ENCODE measurements at places on chromosomes 2 and 18. TPM values are rescaled to one million over a fixed set of nuclear protein-coding genes. Genes with fewer than 3 reads are reported as not detected.
A peak's percentile ranks its signal among the peaks of the same experiment; 100 is the strongest.

Gene CD8B2
- not detected for polyA plus RNA-seq

GRCh38 chr2:220568296-220568695, 940.9 kb downstream of the SLC4A3 start:
- H3K36me3 ChIP-seq = no peaks in the 10 kb centered on the region
- H3K4me1 ChIP-seq = no peaks in the 10 kb centered on the region
- no peak for DNase-seq
- no peak overlapping the region for H3K4me3 ChIP-seq
- H3K27me3 ChIP-seq = no peaks in the 10 kb centered on the region

Gene ERFE
- polyA plus RNA-seq = 0.61 TPM

Gene PRPF40A
- polyA plus RNA-seq = 8.7 TPM

Gene CD207
- polyA plus RNA-seq = 0.16 TPM

- peak; percentile 62 for DNase-seq
- H3K4me3 ChIP-seq = no peak overlapping the region
- H3K4me1 ChIP-seq = no peaks in the 10 kb centered on the region
- H3K27ac ChIP-seq = peak overlapping the region; percentile 2
- H3K36me3 ChIP-seq = no peaks in the 10 kb centered on the region
Measured at GRCh38 chr18:70464343-70465114, 175.7 kb downstream of the SOCS6 start.

DNA sequence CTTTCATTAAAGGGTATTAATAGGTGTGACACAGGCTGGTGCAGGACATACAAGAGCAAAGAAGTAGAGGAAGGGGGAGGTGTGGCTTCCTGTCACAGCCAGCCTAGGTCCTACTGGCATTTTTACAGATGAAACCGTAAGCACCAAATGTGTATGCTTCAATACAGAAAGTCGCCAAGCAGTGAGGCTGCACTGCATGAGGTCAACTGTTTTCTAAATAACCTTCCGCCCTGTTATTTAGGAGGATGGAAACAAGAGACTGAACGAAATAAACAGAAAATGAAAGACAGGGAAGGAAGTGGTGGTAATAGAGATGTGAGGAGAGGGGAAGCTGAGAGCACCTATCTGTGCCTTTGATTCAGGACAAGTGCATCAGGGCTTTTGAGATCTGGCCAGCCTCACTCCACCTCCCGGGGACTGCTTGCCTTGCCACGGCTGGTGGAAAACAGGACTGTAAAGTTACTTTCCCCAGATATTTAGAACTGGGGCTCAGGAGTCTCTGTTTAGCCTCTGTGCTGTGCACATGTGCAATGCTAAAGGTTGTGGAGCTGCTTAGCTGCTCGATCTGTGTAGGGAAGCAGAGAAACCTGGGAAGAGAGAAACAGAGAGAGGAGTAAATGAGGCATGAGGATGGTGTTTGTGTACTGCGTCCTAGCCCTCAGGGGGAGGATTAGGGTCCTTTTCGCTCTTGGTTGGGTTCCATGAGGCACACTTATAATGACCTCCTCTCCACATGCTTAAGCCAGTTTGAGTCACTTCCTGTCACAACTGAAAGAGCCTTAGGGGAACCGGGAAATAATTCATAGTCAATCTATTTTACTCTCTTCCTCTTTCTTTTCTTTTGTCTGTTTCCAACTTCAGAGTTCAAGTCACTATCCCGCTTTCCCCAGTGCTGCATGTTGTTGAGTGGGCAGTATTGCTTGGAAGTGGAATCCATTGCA, 62.3 kb upstream of the BOD1L2 start:
- no peak overlapping the region for H3K4me3 ChIP-seq
- no peak overlapping the region for H3K27ac ChIP-seq
- H3K4me1 ChIP-seq = no peaks in the 10 kb centered on the region
- DNase-seq = no peak
- H3K27me3 ChIP-seq = no peaks in the 10 kb centered on the region

- no peaks in the 10 kb centered on the region for H3K27me3 ChIP-seq
- no peak overlapping the region for H3K27ac ChIP-seq
- no peaks in the 10 kb centered on the region for H3K4me1 ChIP-seq
- H3K4me3 ChIP-seq = no peak overlapping the region
- no peak for DNase-seq
Measured at GRCh38 chr2:204416236-204416635, 129.0 kb upstream of the PARD3B start.

DNA sequence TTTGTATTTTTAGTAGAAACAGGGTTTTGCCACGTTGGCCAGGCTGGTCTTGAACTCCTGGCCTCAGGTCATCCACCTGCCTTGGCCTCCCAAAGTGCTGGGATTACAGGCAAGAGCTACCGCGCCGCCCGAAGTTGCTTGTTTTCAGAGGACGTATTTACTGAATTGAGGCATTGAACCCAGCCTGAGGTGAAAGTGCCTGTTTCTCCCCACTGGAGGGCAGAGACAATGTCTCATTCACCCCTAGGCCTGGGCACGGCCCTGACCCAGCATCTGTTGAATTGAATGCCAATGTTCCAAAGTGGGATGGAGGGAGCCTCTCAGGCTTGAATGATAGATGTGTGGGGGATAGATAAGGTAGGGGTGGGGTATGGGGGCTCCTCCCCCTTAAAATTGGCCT, 4.5 kb upstream of the TMBIM1 start:
- H3K27ac ChIP-seq = peak overlapping the region; percentile 39
- no peaks in the 10 kb centered on the region for H3K36me3 ChIP-seq
- DNase-seq = no peak
- peaks cover 43% of the 10 kb centered on the region for H3K4me1 ChIP-seq

Gene SF3B6
- 35.6 TPM for polyA plus RNA-seq

DNA sequence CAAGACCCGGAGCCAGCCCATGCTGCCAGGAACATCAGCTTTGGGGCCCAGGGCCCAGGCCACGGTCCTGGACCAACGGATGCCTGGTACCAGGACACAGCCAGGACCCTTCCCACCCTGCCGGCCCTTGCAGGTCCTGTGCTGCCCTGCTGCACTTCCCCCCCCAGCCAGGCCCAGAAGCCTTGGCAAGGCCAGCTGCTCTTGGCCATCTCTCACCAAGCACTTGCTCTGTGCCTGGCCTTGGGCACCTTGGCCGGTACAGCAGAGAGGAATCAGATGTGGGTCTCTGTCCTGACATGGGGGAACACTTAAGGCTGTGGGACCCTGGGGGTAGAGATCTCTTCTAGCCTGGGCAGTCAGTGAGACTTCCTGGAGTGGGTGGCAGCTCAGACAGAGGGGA, 28.9 kb downstream of the BIN1 start:
- H3K36me3 ChIP-seq = no peaks in the 10 kb centered on the region
- DNase-seq = no peak
- no peak overlapping the region for H3K27ac ChIP-seq
- no peaks in the 10 kb centered on the region for H3K4me1 ChIP-seq
- no peak overlapping the region for H3K4me3 ChIP-seq
- no peaks in the 10 kb centered on the region for H3K27me3 ChIP-seq

Gene GPR45
- polyA plus RNA-seq = 0.09 TPM

- peaks cover 7% of the 10 kb centered on the region for H3K4me1 ChIP-seq
- no peak for DNase-seq
- no peaks in the 10 kb centered on the region for H3K36me3 ChIP-seq
- H3K27ac ChIP-seq = peak overlapping the region; percentile 1
- H3K4me3 ChIP-seq = no peak overlapping the region
- H3K27me3 ChIP-seq = no peaks in the 10 kb centered on the region
Measured at GRCh38 chr2:159044804-159045286, 76.4 kb downstream of the TANC1 start.

- no peaks in the 10 kb centered on the region for H3K4me1 ChIP-seq
- no peak overlapping the region for H3K4me3 ChIP-seq
- H3K27ac ChIP-seq = no peak overlapping the region
- H3K36me3 ChIP-seq = no peaks in the 10 kb centered on the region
- DNase-seq = no peak
Measured at GRCh38 chr2:37705191-37705590, 33.7 kb upstream of the CDC42EP3 start.

DNA sequence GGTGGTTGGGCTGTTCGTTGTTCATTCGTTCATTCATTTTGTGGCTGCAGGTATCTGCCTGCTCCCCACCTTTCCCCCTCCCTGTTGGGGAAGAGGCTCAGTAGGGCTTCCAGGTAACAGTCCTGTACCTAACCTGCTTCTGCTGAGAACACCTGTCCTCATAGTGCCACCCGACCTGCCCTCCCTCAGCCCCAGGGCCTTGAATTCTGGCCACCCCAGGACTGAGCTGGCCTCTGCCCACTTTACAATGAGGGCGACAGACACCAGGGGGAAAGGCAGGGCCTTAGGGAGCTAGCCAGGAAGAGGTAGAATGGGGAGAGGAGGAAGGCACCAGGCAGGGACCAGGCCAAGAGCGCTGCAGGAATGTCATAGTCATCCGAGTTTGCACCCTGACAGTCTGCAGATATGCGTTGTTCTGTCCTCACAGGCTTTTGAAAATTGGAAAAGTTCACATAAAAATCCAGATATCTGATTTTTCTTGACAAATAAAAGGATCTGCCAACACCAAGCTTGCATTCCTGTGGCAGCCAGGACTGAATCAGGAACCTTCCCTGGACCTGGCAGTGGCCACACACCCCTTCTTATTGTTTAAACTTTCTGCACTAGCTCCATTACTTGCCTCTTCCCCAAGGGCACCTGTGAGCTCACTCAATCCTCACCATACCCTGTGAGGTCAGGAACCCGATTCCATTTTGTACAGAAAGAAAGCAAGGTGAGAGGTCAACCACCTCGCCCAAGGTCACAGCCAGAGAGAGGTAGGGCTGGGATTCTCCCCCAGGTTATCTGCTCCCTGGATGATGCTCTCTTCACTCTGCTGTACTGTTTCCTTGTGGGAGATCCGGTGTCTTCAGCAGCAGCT, 35.3 kb upstream of the MRPL33 start:
- H3K27ac ChIP-seq = peak overlapping the region; percentile 86
- H3K27me3 ChIP-seq = no peaks in the 10 kb centered on the region
- DNase-seq = no peak
- H3K4me1 ChIP-seq = no peaks in the 10 kb centered on the region

- H3K36me3 ChIP-seq = no peaks in the 10 kb centered on the region
- peaks cover under 1% of the 10 kb centered on the region for H3K4me1 ChIP-seq
- H3K27me3 ChIP-seq = no peaks in the 10 kb centered on the region
- H3K4me3 ChIP-seq = no peak overlapping the region
- no peak overlapping the region for H3K27ac ChIP-seq
Measured at GRCh38 chr2:223855426-223855825, 18.0 kb upstream of the AP1S3 start.

DNA sequence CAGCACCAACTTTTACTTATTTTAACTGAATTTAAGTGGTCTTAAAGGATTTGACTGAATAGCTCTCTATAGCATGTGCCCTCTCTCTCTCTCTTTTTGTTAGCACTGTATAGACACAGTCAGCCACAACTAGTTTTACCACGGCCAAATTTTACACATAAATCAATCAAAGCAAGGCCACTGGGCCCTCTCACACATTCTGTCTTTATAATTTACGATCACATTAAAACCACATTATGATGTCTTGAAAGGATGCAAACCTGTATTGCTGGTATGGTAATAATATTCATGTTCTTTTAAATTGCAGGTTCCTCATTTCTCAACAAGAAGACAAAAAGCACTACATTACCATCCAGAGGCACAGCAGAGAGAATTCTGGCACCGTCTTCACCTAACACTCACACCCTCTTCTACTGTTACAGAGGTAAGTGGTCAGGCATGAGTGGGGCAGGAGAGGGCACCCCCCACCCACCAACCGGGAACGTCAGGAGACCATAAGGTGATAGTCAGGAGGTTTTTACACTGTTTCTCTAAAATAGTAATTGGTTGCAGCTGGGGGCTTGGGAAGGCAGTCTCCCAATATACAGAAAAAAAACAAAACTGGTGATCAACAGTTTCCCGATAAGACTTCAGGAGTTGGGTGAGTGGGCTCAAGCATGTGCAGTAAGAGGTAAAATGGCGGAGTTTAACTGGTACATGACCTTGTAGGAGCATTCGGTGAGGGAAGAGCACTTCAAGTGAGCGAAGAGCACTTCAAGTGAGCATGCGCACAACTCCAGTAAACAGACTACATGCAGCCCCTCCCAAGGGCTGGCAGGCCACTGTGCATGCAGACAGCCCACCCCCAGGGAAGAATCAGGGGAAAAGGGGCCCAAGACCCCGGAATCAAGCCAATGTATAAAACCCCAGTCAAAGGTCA, 296.7 kb downstream of the PIEZO2 start:
- no peaks in the 10 kb centered on the region for H3K36me3 ChIP-seq
- H3K4me3 ChIP-seq = no peak overlapping the region
- H3K27ac ChIP-seq = no peak overlapping the region
- no peaks in the 10 kb centered on the region for H3K27me3 ChIP-seq
- H3K4me1 ChIP-seq = no peaks in the 10 kb centered on the region

Gene CYBRD1
- 8.2 TPM for polyA plus RNA-seq

DNA sequence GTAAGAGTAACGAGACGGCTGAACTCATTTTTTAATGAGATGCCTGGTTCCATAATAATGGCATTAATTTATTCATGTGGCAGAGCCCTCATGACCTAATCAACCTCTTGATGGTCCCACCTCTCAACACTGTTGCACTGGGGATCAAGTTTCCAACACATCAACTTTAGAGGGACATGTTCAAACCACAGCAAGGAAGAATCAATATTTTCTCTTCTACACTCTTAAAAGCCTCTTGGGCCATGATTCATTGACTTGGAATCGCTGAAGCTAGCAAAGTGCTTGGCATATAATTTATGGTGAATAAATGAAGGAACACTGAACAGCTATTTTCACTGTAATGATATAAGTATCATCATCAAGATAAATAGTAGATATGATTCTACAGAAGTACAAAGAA, 333.0 kb downstream of the TNS1 start:
- no peaks in the 10 kb centered on the region for H3K36me3 ChIP-seq
- H3K27ac ChIP-seq = no peak overlapping the region
- H3K4me3 ChIP-seq = no peak overlapping the region
- no peaks in the 10 kb centered on the region for H3K4me1 ChIP-seq
- DNase-seq = no peak

Gene UBE2E3
- 23.0 TPM for polyA plus RNA-seq

Gene FASTKD2
- 11.9 TPM for polyA plus RNA-seq

DNA sequence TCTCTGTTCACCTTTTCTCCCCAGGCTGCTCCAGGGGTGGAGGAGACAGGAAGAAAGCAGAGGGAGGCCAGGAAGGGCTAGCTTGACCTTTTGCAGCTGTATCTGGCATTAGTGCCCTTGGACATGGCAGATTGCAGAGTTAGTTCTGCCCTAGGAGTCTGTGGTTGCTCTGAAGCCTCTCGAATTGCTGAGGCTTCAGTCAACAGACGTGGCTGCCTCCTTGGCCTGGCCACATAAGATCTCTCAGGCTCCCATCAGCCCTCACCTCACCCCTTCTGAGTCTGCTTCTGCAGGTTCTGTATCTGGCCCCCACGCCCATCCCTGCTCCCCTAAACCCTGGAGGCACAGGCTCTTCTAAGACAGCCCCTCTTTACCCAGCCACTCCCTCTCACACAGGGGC, 18.2 kb upstream of the PLB1 start:
- H3K27me3 ChIP-seq = no peaks in the 10 kb centered on the region
- H3K4me1 ChIP-seq = no peaks in the 10 kb centered on the region
- no peak overlapping the region for H3K4me3 ChIP-seq
- H3K27ac ChIP-seq = no peak overlapping the region
- DNase-seq = no peak
- no peaks in the 10 kb centered on the region for H3K36me3 ChIP-seq

- no peaks in the 10 kb centered on the region for H3K4me1 ChIP-seq
- H3K36me3 ChIP-seq = no peaks in the 10 kb centered on the region
- H3K27ac ChIP-seq = no peak overlapping the region
- no peak for DNase-seq
Measured at GRCh38 chr2:191580581-191580980, 97.4 kb upstream of the NABP1 start.

GRCh38 chr2:225471482-225471881, 72.0 kb downstream of the NYAP2 start:
- H3K36me3 ChIP-seq = no peaks in the 10 kb centered on the region
- DNase-seq = no peak
- peaks cover 32% of the 10 kb centered on the region for H3K4me1 ChIP-seq

Gene NOSTRIN
- polyA plus RNA-seq = 29.6 TPM

Data from pancreas (tissue), 10 donors.